ENCODE measurements at places on chromosomes 4 and X.

DNA sequence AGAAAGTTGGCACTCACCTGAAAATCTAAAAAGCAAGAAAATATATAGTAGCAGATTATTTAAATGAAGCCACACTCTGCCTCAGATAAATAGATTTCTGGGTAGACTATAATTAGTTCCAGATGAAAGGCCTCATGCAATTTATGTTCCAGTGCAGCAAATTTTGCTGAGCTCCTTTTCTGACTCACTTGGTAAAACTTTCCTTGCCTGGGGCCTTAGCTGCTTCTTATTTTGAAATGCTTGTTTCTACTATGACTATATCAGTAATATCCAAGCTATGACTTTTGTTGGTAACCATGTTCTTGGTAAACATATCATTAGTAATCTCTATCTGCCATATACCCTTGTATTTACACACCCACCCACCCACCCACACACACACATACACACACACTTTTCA lies 961.8 kb downstream of the SH3BGRL start:
- DNase-seq: no peak

DNA sequence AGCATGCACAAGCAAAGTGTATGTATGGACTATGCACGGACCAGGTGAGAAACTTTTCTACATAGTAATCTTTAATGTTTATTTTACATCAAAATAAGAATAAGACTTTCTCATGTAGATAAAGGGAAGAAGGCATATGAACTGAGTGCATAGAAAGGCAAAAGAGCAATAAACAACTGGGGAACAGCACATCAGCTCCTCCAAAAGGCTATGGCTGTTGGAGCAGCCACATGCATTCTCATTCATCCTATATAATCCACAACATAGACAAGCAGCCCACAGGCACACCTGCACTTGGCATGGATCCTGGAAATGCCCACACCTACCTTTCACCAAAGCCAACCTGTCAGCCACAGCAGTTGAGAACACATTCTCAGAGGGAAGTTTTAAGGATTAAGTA lies 586.9 kb upstream of the INTU start:
- DNase-seq: no peak

DNA sequence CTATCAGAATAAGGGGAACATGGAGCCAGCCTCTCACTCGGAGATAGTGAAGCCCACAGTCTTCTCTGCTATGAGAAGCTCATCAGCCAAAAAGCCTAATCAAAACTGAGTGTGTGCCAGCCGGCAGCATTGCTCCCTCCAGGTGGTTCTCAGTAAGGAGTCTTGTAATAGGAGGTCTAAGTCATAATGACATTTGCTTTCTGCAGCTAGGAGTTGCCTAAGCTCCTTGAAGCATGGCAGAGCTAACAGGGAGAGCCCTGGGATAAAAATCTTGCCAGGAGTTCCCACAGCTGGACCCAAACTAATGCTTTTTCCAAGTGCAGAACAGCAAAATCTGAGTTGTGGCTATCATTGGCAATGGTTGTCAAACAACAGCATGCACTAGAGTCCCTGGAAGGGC lies 245.2 kb downstream of the SPATA18 start:
- no peak for DNase-seq

DNA sequence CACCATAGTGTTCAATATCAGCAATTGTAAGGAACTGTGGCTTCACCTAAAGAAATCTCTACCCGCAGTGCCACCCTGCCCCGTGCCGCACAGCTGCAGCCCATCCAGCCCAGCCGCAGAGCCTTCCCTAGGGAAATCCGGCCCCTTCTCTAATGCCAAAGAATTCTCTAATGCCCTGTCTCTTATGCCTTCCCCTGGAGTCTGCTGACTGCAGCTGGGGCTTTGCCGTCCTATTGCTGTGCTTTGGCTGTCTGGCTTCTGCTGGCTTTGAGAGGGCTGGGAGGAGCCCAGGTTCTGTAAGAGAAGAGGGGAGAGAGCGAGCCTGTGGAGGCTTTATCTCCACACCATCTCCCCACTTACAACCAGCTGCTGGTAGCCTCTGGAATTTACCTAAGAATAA lies 85.9 kb upstream of the HELT start:
- no peak for DNase-seq

DNA sequence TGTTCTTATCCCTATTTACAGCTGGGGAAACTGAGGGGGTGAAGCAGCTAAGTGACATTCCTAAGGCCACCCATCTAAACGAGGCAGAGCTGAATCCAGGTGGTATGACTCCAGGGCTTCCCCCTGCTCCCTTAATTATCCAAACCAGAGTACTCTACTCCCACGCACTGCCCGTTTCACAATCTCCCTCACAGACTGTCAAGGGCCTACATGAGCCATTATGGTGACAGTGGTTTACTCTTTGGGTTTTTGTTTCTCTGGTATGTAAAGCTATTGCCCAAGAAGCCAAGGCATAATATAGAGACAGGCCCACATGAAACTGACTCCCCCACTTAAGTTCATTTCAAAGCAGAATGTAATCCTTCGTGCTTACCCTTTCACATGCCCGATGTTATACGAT lies 95.1 kb downstream of the NHS start:
- DNase-seq: no peak

DNA sequence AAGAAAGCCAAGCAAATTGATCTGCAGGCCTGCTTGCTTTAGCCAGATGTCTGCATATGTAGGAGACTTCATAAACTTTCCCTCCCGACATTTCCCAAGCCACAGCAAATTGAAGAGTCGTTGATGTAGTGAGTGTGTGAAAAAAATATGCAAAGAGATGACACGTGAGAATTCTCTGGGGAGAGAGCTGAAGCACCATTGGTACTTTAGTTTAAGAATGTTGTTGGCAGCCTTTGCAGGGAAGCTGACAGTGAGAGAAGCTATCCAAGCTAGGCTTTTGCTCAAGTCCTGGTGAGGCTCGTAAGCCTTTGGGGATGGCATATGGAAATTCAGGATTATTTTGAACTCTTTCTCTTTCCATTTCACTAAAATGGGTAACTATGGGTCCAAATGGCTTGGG lies 87.5 kb downstream of the GLRA2 start:
- DNase-seq: no peak

Data from activated CD4-positive, alpha-beta T cell treated with anti-CD3 and anti-CD28 coated beads, Interleukin-2, amount 50 U/mL, for 24 hours (primary cell).